ENCODE measurements at places on chromosomes 16 and 17.

- no peak for DNase-seq
These were observed 26.4 kb upstream of the CLEC3A start for GRCh38 chr16:77995843-77996455.

DNA sequence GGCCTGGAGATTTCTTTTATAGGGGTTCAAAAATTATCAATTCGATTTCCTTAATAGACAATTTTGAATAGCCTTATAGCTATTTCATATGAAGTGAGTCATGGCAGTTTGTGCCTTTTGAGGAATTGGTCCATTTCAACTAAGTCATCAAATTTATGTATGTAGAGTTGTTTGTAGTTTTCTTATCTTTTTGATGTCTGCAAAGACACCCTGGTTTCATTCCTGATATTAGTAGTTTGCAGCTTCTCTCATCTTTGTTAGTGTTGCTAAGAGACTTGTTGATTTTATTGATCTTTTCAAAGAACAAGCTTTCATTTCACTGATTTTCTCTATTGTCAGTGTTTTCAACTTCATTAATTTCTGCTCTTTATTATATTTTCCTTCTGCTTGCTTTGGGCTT, 44.2 kb downstream of the N4BP1 start:
- DNase-seq: no peak

DNA sequence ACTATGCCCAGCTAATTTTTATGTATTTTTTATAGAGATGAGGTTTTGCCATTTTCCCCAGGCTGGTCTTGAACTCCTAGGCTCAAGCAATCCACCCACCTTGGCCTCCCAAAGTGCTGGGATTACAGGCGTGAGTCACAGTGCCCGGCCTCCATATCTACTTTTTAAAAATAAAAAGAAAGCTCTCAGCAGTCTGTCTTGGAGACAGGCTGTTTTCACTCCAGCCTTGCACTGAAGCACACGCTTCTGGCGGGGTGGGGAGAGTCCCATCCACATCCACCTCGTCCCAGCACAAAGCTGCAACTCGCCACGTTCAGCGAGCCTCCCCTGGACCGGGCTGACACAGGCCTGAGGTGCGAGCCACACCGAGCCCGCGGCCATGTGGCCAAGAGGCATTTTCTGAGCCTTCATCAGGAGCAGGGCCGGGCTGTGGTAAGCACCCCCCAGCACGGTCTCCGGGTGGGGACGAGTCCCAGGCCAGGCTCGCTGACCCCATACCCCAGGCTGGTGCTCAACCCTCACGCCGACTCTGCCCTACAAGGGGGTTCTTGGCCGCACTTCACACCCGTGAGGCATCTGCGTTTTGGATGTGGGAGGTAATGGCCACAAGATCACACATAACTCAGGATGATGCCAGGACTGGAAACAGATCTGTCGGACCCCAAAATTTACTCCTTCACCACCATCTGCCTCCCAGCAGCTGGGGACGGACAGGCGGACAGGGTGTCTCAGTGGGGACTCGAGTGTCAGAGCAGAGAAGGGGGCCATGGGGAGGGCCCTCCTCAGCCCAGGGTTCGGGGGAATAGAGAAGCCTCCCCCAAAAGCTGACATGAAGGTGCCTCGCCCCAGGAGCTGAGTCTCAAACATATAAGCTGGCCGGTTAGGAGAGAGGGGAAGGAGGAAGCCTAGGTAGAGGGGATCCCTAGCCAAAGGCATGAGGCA, 28.6 kb downstream of the TBC1D16 start:
- DNase-seq: no peak

DNA sequence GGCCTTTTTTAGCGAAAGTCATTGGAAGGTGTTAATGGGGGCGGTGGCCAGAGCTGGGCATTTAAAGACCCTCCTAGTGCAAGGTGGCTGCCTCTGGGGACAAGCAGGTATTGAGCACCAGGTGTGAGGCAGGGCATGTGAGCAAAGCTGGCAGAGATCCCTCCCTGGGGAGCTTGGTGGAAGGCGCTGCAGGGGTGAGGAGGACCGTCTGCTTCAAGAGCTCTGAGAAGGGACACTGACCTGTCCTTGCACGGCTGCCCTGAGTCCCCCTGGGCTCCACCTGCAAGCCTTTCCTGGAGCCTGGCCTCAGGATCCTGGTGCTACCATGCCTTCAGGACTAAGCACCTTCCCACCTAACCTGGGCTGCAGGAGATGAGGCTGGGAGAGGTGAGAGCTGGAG, 127.0 kb upstream of the CIBAR2 start:
- peak; percentile 60 for DNase-seq

DNA sequence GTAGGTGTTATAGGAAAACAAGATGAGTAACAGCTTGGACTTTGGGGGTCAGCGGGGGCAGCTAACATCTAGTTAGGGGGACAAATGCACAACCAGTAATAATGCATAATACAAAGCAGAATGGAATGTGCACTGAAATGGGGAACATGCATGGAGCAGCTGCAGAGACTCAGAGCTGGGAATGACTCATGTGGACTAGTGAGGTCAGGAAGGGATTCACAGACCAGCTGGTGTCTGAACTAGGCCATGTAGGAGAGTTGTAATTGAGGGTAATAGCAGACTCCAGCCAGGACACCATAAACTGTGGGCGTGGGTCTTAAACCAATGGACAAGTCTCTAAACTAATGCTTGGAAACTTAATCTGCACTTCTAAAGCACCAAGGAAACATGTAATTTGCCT, 176.8 kb upstream of the ASIC2 start:
- no peak for DNase-seq

GRCh38 chr17:82948081-82948511, 108.3 kb upstream of the ZNF750 start:
- no peak for DNase-seq

GRCh38 chr17:81164371-81165245, 699 bp upstream of the PVALEF start:
- no peak for DNase-seq

DNA sequence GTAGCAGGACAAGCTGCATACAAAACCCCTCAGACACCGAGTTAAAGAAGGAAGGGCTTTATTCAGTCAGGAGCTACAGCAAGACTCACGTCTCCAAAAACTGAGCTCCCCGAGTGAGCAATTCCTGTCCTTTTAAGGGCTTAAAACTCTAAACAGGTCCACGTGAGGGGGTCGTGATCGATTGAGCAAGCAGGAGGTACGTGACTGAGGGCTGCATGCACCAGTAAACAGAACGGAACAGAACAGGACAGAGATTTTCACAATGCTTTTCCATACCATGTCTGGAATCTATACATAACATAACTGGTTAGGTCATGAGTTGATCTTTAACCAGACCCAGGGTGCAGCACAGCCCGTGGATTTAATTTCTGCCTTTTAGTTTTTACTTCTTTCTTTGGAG, 25.2 kb downstream of the ITGAM start:
- no peak for DNase-seq
